ENCODE measurements at places on chromosomes 4 and X.

- peak overlapping the region; percentile 44 for H3K27ac ChIP-seq
- H3K36me3 ChIP-seq, result no peaks in the 10 kb centered on the region
- no peak for DNase-seq
- peaks cover 56% of the 10 kb centered on the region for H3K4me1 ChIP-seq
Measured at GRCh38 chr4:76980261-76980660, 30.7 kb downstream of the SEPTIN11 start.

- H3K4me1 ChIP-seq, result peaks cover 19% of the 10 kb centered on the region
- no peak overlapping the region for H3K4me3 ChIP-seq
- H3K36me3 ChIP-seq, result peaks cover 5% of the 10 kb centered on the region
- H3K27ac ChIP-seq, result peak overlapping the region; percentile 78
Measured at GRCh38 chr4:70930530-70931256, 28.5 kb downstream of the MOB1B start.

DNA sequence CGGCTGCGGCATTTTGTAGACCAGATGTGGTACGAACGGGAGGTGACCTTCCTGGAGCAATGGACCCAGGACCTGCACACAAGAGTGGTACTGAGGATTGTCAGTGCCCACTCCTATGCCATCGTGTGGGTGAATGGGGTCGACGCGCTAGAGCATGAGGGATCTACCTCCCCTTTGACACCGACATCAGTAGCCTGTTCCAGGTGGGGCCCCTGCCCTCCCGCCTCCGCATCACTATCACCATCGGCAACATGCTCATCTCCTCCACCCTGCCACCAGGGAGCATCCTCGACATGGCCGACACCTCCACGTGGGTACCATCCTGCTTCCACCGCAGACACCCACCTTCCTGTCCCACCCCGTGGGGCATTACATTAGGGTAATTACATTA, 46.2 kb downstream of the SMARCA5 start:
- no peaks in the 10 kb centered on the region for H3K4me1 ChIP-seq
- H3K27ac ChIP-seq, result no peak overlapping the region
- no peak for DNase-seq
- H3K27me3 ChIP-seq, result peaks cover 2% of the 10 kb centered on the region
- peaks cover 7% of the 10 kb centered on the region for H3K36me3 ChIP-seq

- H3K27me3 ChIP-seq, result no peaks in the 10 kb centered on the region
- no peak overlapping the region for H3K4me3 ChIP-seq
- H3K4me1 ChIP-seq, result peaks cover 8% of the 10 kb centered on the region
- peaks cover 11% of the 10 kb centered on the region for H3K36me3 ChIP-seq
- no peak overlapping the region for H3K27ac ChIP-seq
Measured at GRCh38 chr4:140012688-140013486, 141.1 kb downstream of the MAML3 start.

DNA sequence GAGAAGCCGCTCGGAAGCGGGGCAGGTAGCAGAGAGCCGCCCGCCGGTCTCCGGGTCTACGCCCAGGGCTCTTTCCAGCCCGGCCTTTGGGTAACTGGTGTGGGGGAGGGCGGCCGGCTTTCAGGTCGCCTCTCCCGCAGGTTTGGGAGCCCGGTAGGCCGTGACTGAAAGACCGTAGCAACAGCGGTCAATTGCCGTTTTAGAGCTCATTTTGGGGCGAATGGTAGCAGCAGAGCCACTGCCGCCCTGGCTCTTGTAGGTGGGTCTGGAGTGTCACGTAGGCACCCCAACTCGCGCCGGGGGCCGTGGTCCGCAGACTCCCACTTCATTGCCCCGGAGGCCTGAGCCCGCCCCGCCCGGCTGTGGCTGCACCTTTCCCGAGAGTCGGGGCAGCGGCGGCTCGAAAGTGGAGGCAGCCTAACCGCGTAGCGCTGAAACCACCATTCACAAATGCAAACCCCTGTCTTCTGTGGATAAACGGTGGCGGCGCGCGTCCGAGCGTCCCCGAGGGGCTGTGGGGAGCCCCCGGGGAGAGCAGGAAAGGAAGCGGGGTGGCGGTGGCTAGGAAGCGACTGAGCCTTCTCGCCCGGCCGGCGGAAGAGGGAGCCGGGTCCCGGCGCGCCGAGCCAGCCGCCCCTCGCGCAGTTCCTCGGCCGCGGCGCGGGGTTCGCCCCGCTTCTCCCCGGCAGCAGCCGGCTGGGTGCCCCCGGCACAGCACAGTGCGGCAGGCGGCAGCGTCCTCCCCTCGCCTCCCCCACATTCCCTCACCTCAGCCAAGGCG, 2185.1 kb upstream of the TENM3 start:
- H3K36me3 ChIP-seq, result no peaks in the 10 kb centered on the region
- DNase-seq, result peak; percentile 25
- peaks cover 47% of the 10 kb centered on the region for H3K27me3 ChIP-seq
- peak overlapping the region; percentile 78 for H3K27ac ChIP-seq
- peak overlapping the region; percentile 74 for H3K4me3 ChIP-seq

GRCh38 chrX:27565992-27566391, 24.2 kb upstream of the DCAF8L2 start:
- H3K36me3 ChIP-seq, result peaks cover 1% of the 10 kb centered on the region
- no peaks in the 10 kb centered on the region for H3K27me3 ChIP-seq
- no peak for DNase-seq
- H3K27ac ChIP-seq, result peak overlapping the region; percentile 95

- peaks cover 98% of the 10 kb centered on the region for H3K27me3 ChIP-seq
- no peak overlapping the region for H3K4me3 ChIP-seq
- no peak overlapping the region for H3K27ac ChIP-seq
- peak; percentile 36 for DNase-seq
- no peaks in the 10 kb centered on the region for H3K36me3 ChIP-seq
Measured at GRCh38 chr4:13527192-13527980, 16.9 kb downstream of the NKX3-2 start.

GRCh38 chr4:143240939-143241679, 56.4 kb downstream of the USP38 start:
- peaks cover 3% of the 10 kb centered on the region for H3K4me1 ChIP-seq
- no peaks in the 10 kb centered on the region for H3K27me3 ChIP-seq
- H3K4me3 ChIP-seq, result no peak overlapping the region

DNA sequence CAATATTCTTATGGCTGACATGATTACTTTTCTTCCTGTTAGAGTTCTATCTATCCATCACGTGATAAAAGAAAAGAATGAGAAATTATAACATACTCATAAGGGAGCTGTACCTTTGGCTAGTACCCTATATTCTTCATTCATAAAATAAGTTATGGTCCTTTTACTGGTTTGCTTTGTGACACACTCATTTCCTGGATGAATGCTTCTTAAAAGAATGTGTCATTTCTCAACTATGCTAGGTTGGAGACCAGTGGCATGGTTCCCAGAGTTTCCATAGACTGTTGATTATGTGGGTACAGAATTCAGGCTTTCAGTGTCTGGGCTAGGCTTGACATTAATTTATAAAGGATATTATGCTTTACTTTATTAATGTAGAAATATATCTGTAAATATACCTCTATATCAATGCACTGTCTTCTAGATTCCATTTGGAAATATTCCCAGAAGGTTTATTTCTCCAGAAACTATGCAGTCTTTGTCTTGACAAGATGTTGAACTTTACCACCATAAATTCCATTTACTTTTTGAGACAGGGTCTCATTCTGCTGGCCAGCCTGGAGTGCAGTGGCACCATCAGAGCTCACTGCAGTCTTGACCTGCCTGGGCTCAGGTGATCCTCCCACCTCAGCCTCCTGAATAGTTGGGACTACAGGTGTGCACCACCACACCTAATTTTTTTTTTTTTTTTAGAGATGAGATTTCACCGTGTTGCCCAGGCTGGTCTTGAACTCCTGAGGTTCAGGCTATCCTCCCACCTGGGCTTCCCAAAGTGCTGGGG, 23.8 kb downstream of the NUDT6 start:
- DNase-seq, result no peak
- no peak overlapping the region for H3K4me3 ChIP-seq
- peaks cover 9% of the 10 kb centered on the region for H3K36me3 ChIP-seq
- H3K27ac ChIP-seq, result no peak overlapping the region
- no peaks in the 10 kb centered on the region for H3K4me1 ChIP-seq

- H3K27me3 ChIP-seq, result no peaks in the 10 kb centered on the region
- peaks cover 4% of the 10 kb centered on the region for H3K4me1 ChIP-seq
- H3K36me3 ChIP-seq, result peaks cover 30% of the 10 kb centered on the region
- no peak overlapping the region for H3K27ac ChIP-seq
- H3K4me3 ChIP-seq, result no peak overlapping the region
Measured at GRCh38 chrX:9654929-9655328, 110.7 kb downstream of the GPR143 start.

GRCh38 chrX:58044130-58044529, 133.9 kb upstream of the ZXDA start:
- no peaks in the 10 kb centered on the region for H3K27me3 ChIP-seq
- no peaks in the 10 kb centered on the region for H3K36me3 ChIP-seq
- no peaks in the 10 kb centered on the region for H3K4me1 ChIP-seq
- H3K4me3 ChIP-seq, result no peak overlapping the region

DNA sequence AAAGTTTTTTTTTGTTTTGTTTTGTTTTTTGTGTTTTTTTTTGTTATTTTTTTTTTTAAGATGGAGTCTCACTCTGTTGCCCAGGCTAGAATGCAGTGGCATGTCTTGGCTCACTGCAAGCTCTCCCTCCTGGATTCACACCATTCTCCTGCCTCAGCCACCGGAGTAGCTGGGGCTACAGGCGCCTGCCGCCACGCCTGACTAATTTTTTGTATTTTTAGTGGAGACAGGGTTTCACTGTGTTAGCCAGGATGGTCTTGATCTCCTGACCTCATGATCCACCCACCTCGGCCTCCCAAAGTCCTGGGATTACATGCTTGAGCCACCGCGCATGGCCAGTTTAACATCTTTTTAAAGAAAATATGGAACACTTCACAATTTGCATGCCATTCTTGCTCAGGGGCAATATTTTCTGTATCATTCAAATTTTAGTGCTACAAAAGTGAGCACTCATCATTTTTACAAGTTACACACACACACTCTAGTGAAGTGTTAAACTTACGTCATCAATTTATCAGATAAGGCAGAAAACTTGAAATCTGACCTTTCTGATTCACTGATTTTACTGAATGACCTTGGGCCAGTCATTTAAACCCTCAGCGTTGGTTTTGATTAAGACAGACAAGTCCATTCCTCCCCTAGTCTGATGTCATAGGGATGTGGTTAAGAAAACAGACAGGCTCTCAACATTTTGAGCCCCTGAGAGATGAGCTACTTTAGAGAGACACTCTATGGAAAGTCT, 61.2 kb downstream of the TRIM2 start:
- H3K4me1 ChIP-seq, result peaks cover 18% of the 10 kb centered on the region
- no peak overlapping the region for H3K4me3 ChIP-seq
- H3K27me3 ChIP-seq, result no peaks in the 10 kb centered on the region
- peaks cover 18% of the 10 kb centered on the region for H3K36me3 ChIP-seq

- no peak overlapping the region for H3K27ac ChIP-seq
- no peaks in the 10 kb centered on the region for H3K4me1 ChIP-seq
- peaks cover 9% of the 10 kb centered on the region for H3K36me3 ChIP-seq
- no peak overlapping the region for H3K4me3 ChIP-seq
Measured at GRCh38 chrX:19695884-19696283, 180.6 kb upstream of the MAP3K15 start.

DNA sequence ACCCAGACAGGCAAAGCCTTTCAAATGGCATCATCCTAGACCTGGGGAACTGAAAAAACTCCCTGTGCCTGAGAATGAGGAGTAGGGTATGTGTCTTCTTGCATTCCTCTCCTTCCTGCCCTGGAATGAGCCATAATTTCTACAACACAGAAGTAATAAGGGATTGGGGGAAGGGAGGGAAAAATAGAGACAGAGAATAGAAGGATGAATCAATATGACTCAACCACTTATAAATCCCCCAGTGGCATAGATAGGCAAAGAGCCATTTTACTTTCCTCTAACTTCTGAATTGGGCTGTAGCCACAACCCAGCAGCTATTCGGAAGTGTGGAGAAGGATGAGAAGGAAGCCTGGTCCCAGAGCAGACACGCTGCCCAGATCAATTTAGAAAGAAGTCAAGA, 99.9 kb downstream of the NHS start:
- peaks cover 9% of the 10 kb centered on the region for H3K4me1 ChIP-seq
- no peak overlapping the region for H3K27ac ChIP-seq
- H3K4me3 ChIP-seq, result no peak overlapping the region
- no peaks in the 10 kb centered on the region for H3K36me3 ChIP-seq
- no peak for DNase-seq
- H3K27me3 ChIP-seq, result peaks cover 2% of the 10 kb centered on the region

DNA sequence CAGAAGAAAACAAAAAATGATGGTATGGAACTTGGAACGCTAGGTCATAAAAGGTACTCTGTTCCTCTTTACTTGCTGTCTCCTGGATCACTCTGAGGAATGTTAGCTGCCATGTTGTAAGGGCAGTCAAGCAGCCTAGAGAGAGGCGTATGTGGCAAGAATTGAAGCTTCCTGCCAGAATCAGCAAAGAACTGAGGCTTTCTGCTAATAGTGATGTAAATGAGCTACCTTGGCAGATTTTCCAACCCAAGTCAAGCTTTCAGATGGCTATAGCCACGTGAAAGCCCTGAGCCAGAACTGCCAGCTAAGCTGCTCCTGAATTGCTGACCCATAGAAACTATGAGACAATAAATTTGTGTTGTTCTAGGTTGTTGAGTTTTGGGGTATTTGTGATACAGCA, 38.7 kb downstream of the AASDH start:
- H3K4me1 ChIP-seq, result no peaks in the 10 kb centered on the region
- H3K27me3 ChIP-seq, result no peaks in the 10 kb centered on the region
- H3K27ac ChIP-seq, result no peak overlapping the region
- peaks cover 33% of the 10 kb centered on the region for H3K36me3 ChIP-seq
- no peak for DNase-seq
- no peak overlapping the region for H3K4me3 ChIP-seq

DNA sequence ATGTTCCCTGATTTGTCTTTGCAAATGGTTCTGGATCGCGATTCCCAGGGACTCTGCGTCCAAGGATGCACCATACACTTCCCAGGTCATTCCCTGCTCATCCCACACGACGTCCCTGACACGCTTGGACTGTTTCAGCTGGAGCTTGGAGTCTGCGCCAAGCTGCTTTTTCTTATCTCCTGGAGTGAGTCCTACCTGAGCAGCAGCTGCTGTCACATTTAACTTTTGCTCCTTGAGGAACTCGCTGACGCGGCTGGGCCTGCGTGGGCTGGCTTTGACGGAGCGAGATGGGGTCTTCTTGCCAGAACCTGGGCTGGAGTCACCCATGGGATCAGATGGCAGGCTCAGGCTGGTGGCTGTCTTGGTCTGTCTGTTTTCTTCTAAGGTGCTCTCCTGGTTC, 59.6 kb downstream of the GPRIN3 start:
- no peak overlapping the region for H3K4me3 ChIP-seq
- H3K4me1 ChIP-seq, result peaks cover 8% of the 10 kb centered on the region
- no peak for DNase-seq
- no peak overlapping the region for H3K27ac ChIP-seq

DNA sequence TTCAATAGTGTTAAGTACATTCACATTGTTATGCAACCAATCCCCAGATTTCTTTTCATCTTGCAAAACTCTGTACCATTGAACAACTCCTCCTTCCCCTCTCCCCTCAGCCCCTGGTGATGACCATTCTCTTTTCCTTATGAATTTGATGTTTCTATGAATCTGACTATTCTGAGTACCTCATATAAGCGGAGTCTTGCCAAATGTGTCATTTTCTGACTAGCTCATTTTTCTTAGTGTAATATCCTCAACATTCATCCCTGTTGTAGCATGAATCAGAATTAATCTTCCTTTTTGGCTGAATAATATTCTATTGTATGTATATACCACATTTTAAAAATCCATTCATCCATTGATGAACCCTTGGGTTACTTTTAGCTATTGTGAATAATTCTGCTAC, 34.0 kb downstream of the SMIM20 start:
- H3K4me1 ChIP-seq, result peaks cover 14% of the 10 kb centered on the region
- H3K27ac ChIP-seq, result no peak overlapping the region
- H3K27me3 ChIP-seq, result peaks cover 2% of the 10 kb centered on the region
- H3K4me3 ChIP-seq, result no peak overlapping the region
- no peak for DNase-seq

- peak; percentile 49 for DNase-seq
- H3K27me3 ChIP-seq, result peaks cover 10% of the 10 kb centered on the region
- peak overlapping the region; percentile 94 for H3K4me3 ChIP-seq
- peak overlapping the region; percentile 99 for H3K27ac ChIP-seq
- peaks cover 25% of the 10 kb centered on the region for H3K4me1 ChIP-seq
Measured at GRCh38 chr4:143514497-143514896, 995 bp downstream of the SMARCA5 start.
